GM04504 (cell line): ENCODE measurements at places on chromosomes 3 and 15.
A peak's percentile ranks its signal among the peaks of the same experiment; 100 is the strongest.

DNA sequence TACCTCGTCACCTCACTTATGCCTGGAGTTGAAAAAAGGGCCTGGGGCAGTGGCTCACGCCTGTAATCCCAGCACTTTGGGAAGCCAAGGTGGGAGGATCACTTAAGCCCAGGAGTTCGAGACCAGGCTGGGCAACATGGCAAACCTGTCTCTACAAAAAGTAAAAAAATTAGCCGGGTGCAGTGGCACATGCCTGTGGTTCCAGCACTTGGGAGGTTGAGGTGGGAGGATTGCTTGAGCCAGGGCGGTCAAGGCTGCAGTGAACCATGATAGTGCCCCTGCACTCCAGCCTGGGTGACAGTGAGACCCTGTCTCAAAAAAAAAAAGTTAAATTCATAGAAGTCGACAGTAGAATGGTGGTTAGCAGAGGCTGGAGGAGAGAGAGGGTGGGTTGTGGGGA is 4.6 kb upstream of the NEIL1 start:
- no peak for DNase-seq

- no peak for DNase-seq
Observed at GRCh38 chr15:64845183-64845611, 3.5 kb downstream of the PLEKHO2 start.

DNA sequence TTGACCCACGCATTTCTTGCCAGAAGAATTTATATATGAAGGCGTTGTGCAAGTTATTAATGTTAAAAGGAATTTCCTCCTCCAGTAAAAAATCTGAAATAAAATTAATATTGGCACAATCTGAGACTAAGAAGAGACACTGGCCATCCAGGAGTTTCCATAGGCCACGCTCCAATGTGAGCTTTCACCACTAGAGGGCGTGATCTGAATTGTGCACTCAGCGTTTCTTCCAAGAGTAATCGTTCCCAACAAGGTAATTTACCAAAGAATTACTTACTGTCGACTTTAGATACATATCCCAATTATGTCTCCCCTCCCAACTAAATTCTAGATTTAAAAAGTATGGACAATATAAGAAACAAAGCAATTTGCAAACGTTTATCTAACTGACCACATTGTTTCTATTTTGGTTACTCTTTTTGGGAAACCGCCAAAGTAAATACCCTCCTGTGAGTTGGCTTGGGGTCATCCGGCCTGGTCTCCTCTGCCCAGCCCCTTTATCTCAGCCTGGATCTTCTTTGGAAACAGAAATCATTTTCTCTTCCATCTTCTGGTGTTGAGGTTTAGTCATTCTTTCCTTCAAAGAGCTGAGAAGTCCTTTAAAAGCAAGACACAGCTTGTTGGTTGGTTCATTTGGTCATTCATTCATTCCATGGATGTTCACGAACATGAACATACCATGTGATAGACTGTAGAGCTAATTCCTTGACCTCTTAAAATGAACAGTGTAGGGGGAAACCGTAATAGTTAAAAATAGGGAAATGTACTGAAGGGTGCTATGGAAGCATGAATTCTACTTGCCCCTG is 26.2 kb downstream of the POLR2M start:
- DNase-seq = peak; percentile 21

- DNase-seq = no peak
Observed at GRCh38 chr3:131564812-131565211, 62.0 kb upstream of the MRPL3 start.

DNA sequence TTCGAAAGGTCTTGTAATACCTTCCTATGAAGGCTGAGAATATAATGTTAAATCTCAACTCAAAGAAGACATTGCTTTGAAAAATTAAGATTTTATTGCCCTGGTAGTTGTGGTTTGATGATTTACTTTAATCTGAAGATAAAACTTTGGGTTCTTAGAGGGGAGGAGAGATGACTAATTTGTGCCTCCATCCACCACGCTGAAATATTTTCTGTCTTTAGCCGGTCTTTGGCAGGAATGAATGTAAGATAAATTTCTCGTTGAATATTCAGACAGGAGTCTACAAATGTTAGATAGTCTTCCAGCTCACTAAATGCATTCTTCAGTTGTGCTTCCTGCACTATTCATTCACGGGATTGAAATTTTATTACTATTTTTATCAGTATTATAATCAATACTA is 844.3 kb upstream of the NR2F2 start:
- DNase-seq = no peak

GRCh38 chr3:60574046-60574769 is 677.0 kb downstream of the FHIT start:
- no peak for DNase-seq

- DNase-seq = no peak
Observed at GRCh38 chr3:143751643-143752178, 96.6 kb downstream of the SLC9A9 start.

GRCh38 chr3:151900460-151900859 is 27.0 kb downstream of the SUCNR1 start:
- no peak for DNase-seq

GRCh38 chr15:60374628-60375081 is 23.1 kb downstream of the ANXA2 start:
- DNase-seq = peak; percentile 89
